ENCODE measurements at places on chromosomes 4 and X.

DNA sequence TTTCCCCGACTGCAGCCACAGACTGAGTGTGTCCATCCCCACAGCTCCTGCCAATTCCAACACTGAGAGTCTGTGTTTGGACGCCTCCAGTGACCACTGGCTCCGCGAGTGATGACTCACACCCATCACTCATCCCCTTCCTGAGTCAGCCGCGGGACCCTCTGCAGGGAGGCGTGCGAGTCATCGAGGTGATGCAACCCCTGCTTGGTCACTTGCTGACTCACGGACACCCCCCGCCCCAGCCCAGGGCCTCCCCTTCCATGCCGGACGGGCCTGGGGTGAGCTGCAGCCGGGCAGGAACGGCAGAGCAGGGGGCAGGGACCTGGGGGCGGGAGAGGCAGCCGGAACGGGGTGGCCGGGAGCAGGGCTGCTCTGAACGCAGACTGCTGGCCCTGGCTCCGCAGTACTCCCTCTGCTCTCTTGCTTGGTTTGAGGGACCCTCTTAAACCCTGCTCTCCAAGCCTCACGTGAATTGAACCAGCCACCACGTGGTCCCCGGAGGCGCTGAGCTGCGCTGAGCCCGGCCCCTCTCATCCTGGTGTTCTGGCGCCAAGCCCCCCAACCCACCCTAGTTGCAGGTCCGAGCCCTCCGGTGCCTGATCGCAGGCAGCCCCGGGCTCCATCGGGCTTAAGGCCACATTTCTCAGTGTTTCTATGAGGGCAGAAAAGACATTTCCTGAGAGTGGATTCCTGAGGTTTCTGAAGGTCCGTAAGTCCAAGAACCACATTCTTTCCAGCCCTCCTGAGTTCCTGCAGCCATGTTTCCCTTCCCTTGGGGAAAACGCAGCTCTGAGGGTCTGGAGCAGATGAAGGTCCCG is 32.4 kb downstream of the FGFRL1 start:
- DNase-seq = no peak

- no peak for DNase-seq
Measured at GRCh38 chrX:47172549-47172948, 21.1 kb upstream of the UBA1 start.

- no peak for DNase-seq
Measured at GRCh38 chrX:130147631-130148030, 18.0 kb downstream of the AIFM1 start.

DNA sequence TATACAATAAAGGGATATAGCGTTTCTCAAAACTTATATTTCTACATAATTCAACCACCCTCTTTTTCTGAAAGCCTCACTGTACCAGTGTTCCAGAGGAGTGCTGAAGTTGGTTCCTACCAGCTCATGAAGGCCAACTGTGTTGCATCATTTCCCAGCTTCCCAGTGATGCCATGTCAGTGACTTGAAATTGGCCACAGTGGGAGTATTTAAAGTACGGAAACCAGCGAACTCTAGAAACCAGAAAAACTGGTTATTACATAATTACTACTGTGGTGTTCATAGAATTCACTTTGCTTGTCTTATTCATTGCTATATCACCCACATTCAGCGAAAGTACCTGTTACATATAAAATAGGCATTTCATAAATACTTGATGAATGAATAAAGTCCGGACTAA is 135.4 kb downstream of the GC start:
- DNase-seq = no peak

DNA sequence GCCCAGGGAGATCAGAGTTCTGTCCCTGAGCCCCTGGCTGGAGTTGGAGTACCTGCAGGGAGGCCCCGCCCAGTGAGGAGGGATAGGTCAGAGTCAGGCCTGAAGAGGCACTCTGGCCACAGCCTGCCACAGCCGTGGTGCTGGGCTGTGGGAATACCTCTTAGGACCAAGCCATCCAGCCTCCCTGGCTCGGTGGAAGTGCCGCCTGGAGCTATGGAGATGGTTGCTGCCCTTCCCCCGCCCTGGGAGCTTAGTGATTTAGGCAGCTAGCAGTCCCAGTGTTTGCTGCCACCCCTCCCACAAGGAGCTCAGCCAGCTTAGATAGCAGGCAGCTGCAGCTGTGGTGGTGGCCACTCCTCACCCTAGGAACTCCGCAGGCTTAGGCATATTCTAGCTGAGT is 446.3 kb upstream of the GNPDA2 start:
- no peak for DNase-seq

- no peak for DNase-seq
Measured at GRCh38 chrX:85065512-85066198, 62.0 kb downstream of the APOOL start.

GRCh38 chr4:38943343-38943742 is 75.7 kb downstream of the FAM114A1 start:
- no peak for DNase-seq

DNA sequence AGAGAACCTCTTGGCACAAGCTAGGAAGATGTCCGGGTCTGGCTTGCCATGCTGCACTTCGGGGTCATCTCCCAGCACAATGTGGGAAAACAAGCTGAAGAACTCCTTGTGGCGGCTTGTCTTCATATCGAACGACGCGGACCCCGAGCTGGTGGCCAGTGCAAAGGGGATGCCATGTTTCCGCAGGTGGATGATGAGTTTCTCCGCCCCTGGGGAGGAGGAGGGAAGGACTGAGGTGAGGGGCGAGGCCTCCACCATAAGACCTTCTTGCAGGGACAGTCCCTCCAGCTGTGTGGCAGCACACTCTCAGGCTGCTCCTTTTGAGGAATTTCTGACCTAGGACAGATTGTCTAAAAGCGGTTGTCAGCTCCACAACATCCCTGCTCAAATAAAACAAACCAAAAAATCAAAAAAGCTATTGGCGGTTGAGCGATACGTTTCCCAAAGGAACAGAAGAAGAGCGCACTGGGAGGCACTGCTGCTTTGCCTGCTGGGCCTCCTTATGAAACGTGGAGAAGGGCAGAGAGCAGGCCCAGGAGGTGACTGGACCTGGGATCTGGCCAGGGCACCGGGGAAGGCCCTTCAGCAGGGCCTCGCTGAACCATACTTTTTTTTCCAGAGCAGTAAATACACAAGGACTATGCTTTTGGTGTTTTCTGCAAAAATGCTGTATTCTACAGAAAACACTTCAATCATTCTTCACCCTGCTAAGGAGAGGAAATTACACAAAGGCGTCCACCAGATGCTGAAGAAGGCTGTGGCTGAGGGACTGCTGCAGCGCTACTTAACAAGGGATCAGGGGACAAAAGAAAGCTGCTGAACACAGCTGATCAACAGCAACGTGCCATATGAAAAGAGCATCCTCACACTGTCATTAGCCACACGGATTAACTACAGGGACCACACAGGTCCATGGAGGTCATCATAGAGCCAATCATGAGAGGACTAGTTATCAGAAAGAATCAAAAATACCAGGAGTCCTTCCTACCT is 70.0 kb upstream of the STS start:
- DNase-seq = no peak

GRCh38 chrX:9518051-9518450 is 53.2 kb downstream of the TBL1X start:
- DNase-seq = no peak

GRCh38 chr4:128332081-128332480 is 44.5 kb upstream of the PGRMC2 start:
- no peak for DNase-seq

All from stimulated activated CD4-positive, alpha-beta T cell treated with anti-CD3 and anti-CD28 coated beads, TNF-alpha, amount 100 ng/mL, for 1 hour (primary cell).